ENCODE measurements at places on chromosomes 2 and 18. TPM values are rescaled to one million over a fixed set of nuclear protein-coding genes. Genes with fewer than 3 reads are reported as not detected.

DNA sequence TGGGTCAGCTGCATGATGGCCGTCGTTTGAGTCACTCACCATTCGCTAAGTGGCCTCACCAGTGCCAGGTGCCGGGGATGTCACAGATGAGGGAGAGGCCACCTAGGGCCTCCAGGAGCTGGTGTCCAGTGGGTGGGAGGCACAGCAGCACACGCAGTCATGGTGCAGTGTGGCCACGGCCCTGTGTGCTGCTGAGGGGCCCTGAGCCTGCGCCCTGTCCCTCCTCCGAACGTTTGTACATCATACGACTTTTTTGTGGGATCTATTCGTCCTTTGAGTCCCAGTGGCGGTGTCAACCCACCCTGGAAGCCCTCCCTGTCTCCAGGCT, 30.1 kb upstream of the ODC1 start:
- DNase-seq: no peak

GRCh38 chr2:222572751-222573174, 83.1 kb downstream of the FARSB start:
- DNase-seq: no peak

- no peak for DNase-seq
These were observed 20.9 kb downstream of the FBXO36 start for GRCh38 chr2:229943171-229943570.

DNA sequence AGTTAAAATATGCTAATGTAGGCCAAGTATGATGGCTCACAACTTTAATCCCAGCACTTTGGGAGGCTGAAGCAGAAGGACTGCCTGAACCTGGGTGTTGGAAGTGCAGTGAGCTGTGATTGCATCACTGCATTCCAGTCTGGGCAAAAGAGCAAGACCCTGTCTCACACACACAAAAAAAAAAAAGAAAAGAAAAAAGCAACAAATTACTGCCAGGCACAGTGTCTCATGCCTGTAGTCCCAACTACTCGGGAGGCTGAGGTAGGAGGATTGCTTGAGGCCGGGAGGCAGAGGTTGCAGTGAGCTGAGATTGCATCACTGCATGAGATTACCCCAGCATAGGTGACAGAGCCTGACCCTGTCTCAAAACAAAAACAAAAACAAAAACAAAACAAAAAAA, 110.6 kb downstream of the PRELID3A start:
- DNase-seq: no peak

GRCh38 chr2:18284331-18284730, 276.1 kb downstream of the RDH14 start:
- no peak for DNase-seq

- no peak for DNase-seq
These were observed 80.8 kb downstream of the APOB start for GRCh38 chr2:20962939-20963557.

GRCh38 chr2:25421820-25422411, 80.2 kb upstream of the DNMT3A start:
- no peak for DNase-seq

GRCh38 chr18:48024009-48024512, 93.6 kb upstream of the SMAD2 start:
- DNase-seq: no peak

- DNase-seq: no peak
These were observed 986.7 kb upstream of the CDH2 start for GRCh38 chr18:29163596-29163995.

DNA sequence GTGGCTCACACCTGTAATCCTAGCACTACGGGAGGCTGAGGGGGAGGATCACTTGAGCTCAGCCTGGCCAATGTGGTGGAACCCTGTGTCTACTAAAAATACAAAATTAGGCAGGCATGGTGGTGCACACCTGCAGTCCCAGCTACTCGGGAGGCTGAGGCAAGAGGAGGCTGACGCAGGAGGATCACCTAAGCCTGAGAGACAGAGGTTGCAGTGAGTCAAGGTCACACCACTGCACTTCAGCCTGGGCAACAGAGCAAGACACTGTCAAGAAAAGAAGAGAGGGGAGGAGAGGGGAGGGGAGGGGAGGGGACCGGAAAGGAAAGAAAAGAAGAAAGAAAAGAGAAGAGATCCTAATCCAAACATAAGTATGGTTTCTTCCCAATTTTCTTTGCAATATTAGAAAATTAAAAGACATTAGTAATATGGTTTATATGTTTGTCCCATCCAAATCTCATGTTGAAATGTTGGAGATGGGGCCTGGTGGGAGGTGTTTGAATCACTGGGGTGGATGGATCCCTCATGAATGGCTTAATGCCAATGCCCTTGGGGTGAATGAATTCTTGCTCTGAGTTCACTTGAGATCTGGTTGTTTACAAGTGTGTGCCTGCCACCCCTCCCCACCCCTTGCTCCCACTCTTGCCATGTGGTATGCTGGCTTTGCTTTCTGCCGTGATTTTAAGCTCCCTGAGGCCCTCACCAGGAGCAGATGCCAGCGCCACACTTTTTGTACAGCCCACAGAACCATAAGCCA, 50.7 kb downstream of the TRIP12 start:
- no peak for DNase-seq

Gene ANO7
- total RNA-seq: 0.79 TPM

Gene SCN9A
- total RNA-seq: 13.3 TPM

Gene CFC1
- total RNA-seq: not detected

Gene CELF4
- 0.69 TPM for total RNA-seq

Gene SCN7A
- total RNA-seq: 18.2 TPM

Data from skin of body (tissue), 3 donors.